KBM-7 (cell line): ENCODE measurements at places on chromosomes 3 and 15.

GRCh38 chr3:32483772-32484171 is 18.9 kb downstream of the CMTM6 start:
- DNase-seq: no peak

DNA sequence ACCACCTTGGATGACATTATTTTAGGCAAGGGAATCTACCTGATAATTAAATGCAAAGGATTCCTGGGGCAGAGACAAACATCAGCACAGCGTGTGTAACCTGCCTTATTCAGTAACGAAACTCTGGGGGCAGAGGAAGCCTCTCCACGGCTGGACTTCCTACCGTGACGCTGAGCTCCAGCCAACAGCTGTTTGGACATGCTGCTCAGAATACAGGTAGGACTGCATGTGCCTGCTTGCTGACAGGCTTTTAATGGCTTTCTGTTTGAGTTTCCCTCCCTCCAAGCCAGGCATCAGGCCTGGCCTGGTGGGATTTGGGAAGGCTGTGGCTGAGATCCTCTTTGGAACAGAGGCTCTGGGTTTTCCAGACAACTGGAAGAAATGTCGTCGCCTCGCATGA is 150.6 kb downstream of the ADAMTS17 start:
- DNase-seq: no peak

GRCh38 chr3:174072675-174073074 is 675.1 kb downstream of the NLGN1 start:
- no peak for DNase-seq

- no peak for DNase-seq
Observed at GRCh38 chr15:75063889-75064288, 40.5 kb downstream of the PPCDC start.

GRCh38 chr15:85477730-85478129 is 97.3 kb downstream of the AKAP13 start:
- no peak for DNase-seq

- DNase-seq: no peak
Observed at GRCh38 chr15:88648357-88649214, 9.8 kb downstream of the ISG20 start.

- DNase-seq: no peak
Observed at GRCh38 chr15:56965231-56966013, 47.0 kb downstream of the TCF12 start.

- no peak for DNase-seq
Observed at GRCh38 chr15:69140306-69140705, 20.1 kb upstream of the GLCE start.

DNA sequence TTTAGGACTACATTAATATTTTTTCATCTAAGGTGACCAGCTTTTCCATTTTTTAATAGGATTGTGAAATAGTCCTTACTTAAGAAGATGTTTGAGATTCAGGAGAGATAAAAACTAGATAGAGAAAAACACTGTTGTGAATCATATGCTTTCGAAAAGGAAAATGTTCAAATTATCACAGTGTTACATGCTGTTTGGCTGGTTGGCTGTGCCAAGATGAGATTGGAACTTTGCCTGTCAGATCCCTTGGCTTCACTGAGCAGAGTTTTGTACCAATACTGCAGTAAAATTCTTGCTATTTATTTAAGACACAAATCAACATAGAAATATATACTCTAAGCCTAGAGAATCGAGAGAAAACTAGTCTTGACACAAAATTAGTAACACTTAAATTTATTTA is 117.2 kb downstream of the OXSM start:
- no peak for DNase-seq

DNA sequence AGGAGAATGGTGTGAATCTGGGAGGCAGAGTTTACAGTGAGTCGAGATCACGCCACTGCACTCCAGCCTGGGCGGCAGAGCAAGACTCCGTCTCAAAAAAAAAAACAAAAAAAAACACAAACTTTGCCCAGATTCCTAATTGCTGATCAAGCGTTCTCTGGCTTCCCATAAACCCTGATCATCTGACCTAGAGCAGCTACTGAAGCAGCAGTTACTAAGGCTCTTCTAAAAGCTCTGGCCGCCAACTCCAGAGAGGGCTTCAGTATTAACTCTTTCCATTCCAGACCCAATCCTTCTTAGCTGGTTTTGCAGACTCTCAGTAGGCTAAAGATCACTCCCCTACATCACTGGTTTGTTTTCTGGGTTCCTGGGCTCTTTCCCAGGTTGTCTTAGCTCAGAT is 201.6 kb downstream of the IGSF11 start:
- DNase-seq: no peak

DNA sequence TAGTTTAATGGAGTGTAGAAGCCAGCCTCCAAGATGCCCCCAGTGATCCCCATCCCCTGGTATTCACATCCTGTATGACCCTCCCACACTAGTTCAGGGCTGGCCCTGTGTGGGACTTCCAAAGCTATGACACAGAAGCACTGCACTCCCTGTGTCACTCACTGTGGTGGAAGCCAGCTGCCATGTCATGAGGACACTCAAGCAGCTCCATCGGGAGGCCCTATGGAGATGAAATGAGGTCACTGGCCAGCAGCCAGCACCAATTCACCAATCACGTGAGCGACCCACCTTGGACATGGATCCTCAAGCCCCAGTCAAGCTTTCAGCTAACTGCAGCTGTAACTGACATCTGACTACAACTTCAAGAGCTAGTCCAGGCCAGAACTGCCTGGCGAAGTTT is 3.9 kb upstream of the ACAN start:
- DNase-seq: no peak

DNA sequence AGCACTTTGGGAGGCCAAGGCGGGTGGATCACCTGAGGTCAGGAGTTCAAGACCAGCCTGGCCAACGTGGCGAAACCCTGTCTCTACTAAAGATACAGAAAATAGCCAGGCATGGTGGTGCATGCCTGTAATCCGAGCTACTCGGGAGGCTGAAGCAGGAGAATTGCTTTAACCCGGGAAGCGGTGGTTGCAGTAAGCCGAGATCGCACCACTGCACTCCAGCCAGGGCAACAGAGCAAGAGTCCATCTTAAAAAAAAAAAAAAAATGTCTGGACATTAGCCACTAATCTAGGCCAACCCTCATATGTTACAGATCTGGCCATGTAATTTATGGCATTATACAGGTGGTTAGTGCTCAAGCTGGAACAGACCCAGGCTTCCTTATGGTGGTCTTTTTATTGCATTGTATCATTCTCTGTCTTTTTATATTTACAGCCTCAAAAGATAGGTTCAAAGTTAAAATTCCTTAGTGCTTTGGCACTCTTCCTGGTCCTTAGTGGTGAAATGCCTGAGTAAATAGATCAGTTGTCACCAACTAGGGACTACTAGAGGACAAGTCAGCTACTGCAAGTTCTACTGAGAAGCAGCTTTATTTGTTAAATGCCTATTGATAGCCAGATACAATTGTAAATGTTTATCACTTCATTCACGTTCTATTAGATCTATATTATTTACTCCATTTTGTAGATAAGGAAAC is 16.0 kb downstream of the STARD9 start:
- DNase-seq: peak; percentile 34

GRCh38 chr15:89143503-89144162 is 55.4 kb downstream of the ABHD2 start:
- peak; percentile 76 for DNase-seq

- no peak for DNase-seq
Observed at GRCh38 chr3:183988216-183988790, 29.4 kb downstream of the ABCC5 start.

GRCh38 chr3:58965865-58966264 is 84.0 kb downstream of the CFAP20DC start:
- no peak for DNase-seq

- DNase-seq: no peak
Observed at GRCh38 chr3:44100298-44100695, 141.4 kb upstream of the TOPAZ1 start.

- peak; percentile 48 for DNase-seq
Observed at GRCh38 chr3:139353920-139354556, 10.2 kb downstream of the MRPS22 start.

- no peak for DNase-seq
Observed at GRCh38 chr3:23175341-23176083, 27.6 kb upstream of the UBE2E2 start.

- no peak for DNase-seq
Observed at GRCh38 chr3:158763421-158763820, 31.2 kb upstream of the RARRES1 start.

- DNase-seq: no peak
Observed at GRCh38 chr15:41949401-41950126, 22.8 kb downstream of the EHD4 start.

DNA sequence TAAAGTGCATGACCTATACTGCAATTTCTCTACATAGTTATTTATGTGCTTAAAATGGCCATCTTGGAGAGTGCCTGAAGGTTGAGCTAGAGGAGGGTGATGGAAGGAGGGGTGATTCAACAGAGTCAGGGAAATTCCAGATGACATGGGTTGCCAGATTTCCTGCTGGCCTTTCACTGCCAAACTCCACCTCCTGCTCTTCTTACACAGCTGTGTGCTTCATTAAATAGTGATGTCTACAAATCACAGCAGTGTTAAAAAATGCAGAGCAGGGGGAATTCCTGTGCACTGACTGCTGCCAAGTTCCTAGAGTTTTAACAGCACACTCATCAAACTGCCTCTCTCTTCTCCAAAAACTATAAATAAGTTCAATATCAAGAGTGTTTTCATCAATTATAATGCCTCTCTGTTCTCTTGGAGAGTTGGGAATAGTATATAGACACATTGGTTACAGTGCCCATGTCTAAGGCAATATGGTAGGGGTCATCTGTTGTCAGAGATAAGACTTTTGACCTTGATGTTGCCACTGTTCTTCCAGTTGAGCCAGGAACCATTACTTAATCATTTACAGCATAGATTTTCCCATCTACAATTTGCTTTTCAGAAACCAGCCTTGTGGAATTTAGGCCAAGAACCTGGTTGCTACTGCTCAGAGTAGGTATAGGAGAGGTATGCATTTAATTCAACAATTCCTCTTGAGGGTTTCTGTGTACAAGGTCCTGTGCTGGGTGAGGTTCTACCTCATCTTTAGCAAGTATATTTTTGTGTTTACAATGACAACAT is 79.6 kb downstream of the TP63 start:
- DNase-seq: no peak

DNA sequence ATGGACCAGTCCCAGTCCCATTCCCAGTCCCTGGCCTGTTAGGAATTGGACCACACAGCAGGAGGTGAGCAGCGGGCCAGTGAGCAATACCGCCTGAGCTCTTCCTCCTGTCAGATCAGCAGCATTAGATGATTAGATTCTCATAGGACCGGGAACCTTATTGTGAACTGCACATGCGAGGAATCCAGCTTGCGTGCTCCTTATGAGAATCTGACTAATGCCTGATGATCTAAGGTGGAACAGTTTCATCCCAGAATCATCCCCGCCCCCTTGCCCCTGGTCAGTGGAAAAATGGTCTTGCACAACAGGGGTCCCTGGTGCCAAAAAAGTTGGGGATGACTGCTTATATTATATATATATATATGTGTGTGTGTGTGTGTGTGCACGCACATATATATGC is 63.1 kb downstream of the IFT57 start:
- no peak for DNase-seq

- no peak for DNase-seq
Observed at GRCh38 chr3:168574455-168575158, 478.9 kb upstream of the GOLIM4 start.

DNA sequence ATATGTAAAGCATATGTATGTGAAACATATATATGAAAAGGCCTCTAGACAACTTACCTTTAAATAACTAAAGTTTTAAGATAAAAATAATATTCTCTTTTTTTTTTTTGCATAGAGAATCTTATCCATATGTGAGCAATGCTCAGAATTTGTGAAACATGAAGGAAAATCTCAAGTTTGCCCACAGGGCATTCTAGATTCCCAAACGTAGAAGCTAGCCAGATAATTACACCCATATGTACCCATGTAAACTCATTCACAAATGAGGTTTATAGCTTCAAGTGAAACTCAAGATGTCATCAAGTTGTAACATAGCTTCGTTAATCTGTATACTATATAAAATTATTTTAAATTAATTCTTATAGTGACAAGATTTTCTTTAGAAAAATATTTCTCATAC is 537.3 kb upstream of the NR2F2 start:
- DNase-seq: no peak

DNA sequence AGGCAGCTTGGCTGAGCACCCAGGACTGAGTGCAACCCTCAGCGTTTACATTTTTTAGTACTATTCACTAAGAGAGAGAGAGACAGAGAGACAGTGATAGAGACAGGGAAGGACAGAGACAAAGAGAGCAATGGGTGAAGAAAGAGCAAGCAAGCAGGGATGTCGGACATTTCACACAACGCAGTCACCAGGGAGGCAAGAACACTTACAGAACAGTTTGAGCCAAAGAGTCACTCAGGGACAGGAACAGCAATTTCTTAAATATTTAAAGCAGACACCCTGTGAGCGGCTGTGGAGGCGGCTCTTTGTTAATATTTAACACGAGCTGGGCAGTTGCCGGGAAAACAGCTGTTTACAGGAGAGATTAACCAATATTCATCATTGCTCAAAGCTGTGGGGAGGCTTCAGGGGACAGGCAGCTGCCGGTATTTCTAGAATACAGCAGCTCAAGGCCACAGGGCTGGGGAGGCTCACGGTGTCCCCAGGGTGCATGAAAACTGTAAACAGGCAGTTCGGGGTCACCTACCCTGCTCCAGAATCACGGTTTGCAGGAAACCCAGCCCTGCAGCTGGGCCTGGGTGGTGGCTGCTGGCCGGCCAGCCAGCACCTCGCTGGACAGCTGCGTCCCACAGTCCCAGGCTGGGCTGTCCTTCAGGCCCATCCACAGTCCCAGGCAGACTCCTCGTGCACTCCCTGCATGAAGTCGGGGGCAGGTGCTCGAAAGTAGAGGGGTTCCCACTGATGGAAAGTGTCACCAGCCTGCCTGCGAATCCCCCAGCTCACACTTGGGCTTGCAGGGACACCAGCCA is 38.8 kb upstream of the PCSK6 start:
- no peak for DNase-seq

DNA sequence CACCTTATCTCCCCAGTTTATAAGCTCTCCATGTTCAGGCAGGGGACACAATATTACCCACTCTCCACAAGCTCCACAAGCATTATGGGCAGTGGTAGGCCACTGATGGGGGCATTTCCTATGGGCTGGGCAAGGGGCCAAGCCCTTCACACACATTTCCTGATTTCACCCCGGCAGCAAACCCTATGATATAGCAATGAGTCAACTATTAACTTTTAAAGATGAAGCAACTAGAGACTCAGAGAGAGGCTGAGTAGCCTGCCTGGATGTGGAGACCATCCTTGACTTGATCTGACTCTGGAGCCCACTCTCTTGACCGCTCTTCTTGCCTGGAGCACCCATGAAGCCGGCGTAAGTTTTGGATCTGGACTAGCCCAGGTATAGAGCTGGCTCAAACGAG is 27.4 kb downstream of the FOXL2NB start:
- DNase-seq: peak; percentile 18

GRCh38 chr15:70535071-70535954 is 228.0 kb downstream of the UACA start:
- peak; percentile 91 for DNase-seq

GRCh38 chr3:72093270-72093991 is 308.5 kb upstream of the PROK2 start:
- DNase-seq: no peak

- DNase-seq: no peak
Observed at GRCh38 chr15:58467722-58468423, 36.1 kb downstream of the LIPC start.

GRCh38 chr15:64568765-64569164 is 108.4 kb downstream of the ZNF609 start:
- no peak for DNase-seq
